Fibroblast of skin of left quadriceps (primary cell): ENCODE measurements at places on chromosomes 5 and 9.
A peak's percentile ranks its signal among the peaks of the same experiment; 100 is the strongest.

DNA sequence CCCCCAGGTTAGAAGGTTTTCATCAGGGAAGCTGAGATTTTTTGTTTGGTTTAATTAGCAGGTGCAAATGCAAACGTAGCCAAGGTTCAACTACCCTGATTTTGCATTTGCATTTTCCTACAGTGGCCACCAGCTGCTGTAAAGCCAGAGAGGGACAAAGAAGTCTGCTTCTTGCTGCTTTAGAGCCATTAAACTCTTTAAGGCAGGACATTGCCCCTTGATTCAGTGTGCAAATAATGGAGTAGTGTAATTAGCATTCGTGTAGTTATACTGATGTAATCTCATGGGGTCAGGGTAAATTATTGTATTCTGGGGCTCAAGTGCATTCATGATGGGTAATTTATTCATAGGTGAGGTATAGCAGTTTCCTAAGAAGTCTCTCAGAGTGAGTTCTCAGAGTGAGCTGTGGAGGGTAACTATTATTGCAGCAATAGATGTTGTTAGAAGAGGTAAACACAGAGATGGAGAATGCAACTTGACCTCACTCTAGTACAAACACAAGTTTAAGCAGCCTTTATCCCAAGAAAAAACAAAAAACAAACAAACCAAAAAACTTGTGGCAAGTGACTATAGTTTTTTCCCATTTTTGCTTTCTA is 526.5 kb downstream of the KIF4B start:
- DNase-seq, result no peak

DNA sequence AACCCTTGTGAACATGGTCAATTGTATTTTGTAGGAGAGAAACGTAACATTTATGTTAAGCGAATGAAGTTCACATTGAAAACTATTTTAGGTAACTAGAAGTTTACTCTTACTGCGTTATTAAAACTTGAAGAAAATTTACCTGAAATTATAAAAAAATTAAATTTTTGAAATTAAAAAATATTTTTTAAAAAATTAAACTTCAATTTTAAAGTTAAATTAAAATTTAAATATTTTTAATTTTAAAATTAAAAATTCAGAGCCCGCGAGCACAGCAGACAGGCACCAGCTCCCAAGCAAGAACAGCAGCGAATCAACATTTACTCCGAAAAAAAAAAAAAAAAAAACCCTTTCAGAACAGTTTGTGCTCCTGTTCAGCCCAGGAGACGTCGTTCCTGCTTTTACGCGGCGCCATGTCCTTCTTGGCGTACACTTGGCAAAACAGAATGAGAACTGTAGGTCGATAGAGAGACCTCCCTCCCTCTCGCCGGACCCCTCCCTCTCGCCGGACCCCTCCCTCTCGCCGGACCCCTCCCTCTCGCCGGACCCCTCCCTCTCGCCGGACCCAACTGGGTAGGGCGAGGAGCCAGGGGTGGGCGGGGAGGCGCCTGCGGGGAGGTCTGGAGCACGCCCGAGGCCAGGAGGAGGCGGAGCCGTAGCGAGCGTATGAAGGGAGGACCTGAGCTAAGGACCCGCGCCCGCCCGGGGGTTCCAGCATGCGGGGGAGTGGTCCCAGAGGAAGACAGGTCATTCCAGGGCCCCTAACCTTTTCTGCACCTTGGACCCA is 235.8 kb downstream of the ROR2 start:
- DNase-seq, result no peak

GRCh38 chr5:113524927-113525326 is 11.4 kb downstream of the YTHDC2 start:
- DNase-seq, result no peak

DNA sequence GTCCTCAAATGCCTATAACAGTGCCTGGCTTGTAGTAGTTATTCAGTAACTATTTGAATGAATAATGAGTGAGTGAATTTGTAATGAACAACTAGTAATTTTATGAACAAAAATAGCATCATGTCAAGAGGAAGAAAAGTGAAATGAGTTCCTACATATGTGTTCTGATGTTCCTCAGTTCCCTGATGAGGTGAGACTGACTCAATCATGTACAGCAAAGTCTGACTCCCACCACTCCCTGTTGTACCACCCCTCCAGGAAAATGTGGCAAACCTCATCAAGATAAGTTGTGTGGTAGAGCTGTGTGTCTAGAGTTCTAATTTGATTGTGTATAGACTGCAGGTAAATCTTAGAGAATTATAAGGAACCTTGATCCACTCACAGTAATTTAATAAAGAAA is 201.6 kb downstream of the GOLPH3 start:
- no peak for DNase-seq

- DNase-seq, result no peak
These were observed 250.1 kb upstream of the TRPC7 start for GRCh38 chr5:136615251-136616119.

- DNase-seq, result no peak
These were observed 48.4 kb downstream of the F2R start for GRCh38 chr5:76764374-76764773.

- no peak for DNase-seq
These were observed 380.5 kb downstream of the RAB3C start for GRCh38 chr5:58963361-58963760.

- DNase-seq, result no peak
These were observed 16.7 kb downstream of the TGFBR1 start for GRCh38 chr9:99121604-99122003.

GRCh38 chr5:113487781-113488644 is at the start of gene MCC:
MCC (minus strand) TSS chr5:113488453.
- DNase-seq, result peak; percentile 81

DNA sequence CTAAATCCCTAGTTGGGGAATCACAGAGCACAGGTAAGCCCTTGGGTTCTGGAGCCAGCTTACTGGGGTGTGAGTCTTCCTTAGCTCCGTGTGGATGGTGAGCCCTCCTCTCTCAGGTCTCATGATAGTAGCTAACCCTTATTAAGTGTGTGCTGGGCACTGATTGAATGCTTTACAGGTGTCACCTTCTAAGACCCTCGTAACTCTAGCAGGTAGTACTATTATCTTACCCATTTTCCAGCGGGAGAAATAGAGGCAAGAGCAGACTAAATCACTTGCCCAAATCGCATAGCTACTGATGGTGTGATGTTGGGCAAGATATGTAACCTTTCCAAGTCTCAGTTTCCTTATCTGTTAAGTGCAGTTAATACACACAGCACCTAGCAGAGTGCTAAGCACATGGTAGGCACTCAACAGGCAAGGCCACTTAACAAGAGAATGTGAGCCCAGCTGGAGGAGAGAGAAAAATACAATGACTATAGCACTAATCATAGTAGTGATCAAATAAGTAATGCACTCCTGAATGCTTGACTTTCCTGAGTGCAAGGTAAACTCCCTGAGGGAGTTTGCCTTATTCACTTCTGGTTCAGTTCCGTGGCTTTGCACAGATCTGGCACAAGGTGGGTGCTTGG is at the start of gene DCANP1:
DCANP1 (minus strand) TSS at position 51 of the 632 bp plus-strand sequence. CDS start 240 bp downstream, outside the sequence.
- DNase-seq, result no peak

DNA sequence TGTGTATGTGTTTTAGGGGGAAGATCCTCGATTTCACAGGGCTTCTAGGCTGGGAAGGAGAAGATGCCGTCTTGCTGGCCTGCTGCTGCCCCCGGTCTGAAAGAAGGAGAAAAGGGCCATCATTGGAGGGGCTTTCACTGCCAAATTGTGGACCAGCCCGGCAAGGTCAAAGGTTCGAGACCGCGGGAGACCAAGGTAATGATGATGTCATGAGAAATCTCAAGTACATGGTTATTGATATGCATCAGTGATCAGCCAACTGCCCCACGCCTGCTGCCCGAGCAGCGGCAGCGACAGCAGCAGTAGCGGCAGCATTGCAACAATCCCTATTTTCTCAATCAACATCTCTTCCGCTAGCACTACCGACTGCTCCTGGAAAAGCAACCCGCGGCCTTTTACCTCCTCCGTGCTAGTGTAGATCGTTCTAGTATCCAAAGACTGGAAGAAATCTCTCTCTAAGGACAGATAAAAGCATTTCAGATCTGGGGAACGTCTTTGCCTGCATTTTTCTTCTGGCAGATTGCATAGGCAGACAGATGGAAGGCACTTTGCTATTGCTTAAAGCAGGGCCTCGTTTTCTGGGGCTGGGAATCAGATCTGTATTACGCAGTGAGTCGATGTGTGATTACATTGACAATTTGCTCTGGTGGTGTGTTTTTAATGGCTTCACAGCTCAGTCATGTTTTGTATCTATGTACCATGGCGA is 215.3 kb downstream of the MEF2C start:
- no peak for DNase-seq

DNA sequence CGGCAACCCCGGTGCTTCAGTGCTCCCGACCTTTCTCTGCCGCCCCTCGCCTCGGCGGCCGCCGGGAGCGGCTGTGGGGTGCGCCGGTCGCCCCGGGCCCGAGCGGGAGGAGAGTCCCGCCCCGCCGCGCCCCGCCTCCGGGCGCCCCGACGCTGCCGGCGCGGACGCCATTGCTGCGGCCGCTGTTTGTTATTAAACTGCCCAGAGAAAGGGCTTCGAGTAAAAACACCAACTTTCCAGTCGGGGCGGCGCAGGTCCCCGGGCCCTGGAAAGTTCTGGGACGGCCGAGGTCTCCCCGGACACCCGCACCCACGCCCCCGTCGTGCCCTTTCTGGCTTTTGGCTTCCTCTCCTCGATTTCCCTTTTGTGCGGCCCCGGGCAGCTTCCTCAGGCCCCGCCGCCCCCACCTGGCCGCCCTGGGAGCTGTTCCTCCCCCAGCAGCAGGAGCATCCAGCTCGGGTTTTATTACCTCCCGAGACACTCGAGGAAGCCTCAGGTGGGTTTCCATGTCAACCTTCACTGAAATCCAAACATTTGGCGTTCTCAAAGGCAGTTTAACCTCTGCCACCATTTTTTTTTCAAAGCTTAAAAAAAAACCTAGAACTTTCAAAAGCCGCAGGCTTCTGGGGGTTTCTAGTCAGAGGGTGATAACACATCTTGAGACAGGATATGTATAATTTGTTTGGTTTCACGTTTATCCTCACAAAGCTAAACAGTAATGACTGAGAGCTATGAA is 334.4 kb downstream of the CWC27 start:
- no peak for DNase-seq

DNA sequence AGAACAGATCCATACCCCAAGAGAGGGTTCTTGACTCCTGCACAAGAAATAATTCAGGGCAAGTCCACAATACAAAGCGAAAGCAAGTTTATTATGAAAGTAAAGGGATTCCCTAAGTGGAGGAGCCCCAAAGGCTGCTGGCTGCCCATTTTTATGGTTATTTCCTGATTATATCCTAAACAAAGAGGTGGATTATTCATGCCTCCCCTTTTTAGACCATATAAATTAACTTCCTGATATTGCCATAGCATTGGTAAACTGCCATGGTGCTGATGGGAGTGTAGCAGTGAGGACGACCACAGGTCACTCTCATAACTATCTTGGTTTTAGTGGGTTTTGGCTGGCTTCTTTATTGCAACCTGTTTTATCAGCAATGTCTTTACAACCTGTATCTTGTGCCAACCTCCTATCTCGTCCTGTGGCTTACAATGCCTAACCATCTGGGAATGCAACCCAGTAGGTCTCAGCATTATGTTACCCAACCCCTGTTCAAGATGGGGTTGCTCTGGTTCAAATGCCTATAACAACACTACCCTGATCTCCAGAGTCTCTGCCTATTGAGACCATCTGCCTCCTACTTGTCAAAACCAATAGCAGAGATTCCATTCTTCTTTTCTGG is 154.4 kb upstream of the GRAMD2B start:
- no peak for DNase-seq

- no peak for DNase-seq
These were observed 7.8 kb upstream of the RXRA start for GRCh38 chr9:134318481-134318891.

DNA sequence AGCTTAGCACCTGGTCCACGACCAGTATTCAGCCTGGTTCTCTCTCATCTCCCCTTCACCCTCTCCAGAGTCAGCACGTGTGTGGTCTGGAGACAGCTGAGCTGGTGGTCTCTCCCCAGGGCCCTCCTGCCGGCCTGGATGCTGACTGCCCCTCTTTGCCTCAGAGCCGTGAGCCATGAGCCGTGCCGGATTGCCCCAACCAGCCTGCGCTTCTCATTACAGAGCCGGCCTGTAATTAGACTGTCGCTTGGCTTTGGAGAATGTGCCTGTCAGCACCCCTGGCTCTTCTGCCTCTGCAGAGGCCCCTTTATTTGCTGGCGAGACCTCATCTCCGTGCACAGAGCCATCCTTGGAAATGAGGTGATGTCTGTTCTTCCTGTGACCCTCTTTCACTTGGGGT is 118.7 kb upstream of the BOD1 start:
- no peak for DNase-seq

- peak; percentile 73 for DNase-seq
These were observed 7.2 kb upstream of the RPL26L1 start for GRCh38 chr5:172952034-172952511.

DNA sequence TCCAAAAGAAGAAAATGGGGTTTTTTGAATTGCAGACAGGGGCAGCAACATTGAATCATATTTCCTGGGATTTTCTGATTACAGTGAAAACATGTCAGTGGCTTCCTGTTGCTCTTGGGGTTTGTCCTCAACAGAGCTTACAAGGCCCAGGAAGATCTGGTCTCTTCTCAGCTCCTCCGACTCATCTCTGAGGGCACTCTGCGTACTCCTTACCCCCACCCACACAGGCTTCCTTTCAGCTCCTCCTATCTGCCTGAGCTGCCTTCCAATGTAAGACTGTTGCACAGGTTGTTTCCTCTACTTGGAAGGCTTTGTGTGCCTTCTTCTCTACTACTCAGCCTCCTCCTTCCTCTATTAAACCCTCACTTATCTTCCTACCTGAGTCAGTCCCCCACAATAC is 245.1 kb upstream of the MEF2C start:
- DNase-seq, result no peak

GRCh38 chr5:103098993-103099392 is 20.9 kb downstream of the GIN1 start:
- no peak for DNase-seq

GRCh38 chr5:73513996-73514395 is 15.8 kb downstream of the BTF3 start:
- no peak for DNase-seq

DNA sequence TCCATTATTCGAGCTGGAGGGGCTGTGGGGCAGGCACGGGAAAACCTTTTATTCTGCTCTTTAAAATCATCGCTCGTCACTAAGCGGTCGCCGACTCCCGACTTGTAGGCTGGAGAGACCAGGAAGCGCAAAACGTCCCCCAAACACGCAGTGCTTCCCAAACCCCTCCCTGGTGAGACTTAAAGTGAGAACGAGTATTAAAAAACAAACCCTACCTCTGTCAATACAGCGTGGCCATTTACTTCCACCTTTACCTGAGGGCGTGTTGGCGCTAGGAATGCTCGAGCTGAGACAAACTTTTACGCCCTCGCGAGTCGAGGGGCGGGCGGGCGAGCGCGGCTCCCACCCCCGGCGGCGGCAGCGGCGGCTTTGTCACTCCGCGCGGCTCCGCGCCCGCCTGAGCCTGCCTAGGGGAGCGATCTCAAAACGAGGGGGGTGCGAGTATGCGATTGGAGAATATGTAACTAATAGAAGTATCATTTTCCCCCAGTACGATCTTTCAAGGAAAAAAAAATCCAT is at the start of gene NR2F1-AS1:
NR2F1-AS1 (minus strand) TSS at position 293 of the 519 bp plus-strand sequence.
- no peak for DNase-seq

DNA sequence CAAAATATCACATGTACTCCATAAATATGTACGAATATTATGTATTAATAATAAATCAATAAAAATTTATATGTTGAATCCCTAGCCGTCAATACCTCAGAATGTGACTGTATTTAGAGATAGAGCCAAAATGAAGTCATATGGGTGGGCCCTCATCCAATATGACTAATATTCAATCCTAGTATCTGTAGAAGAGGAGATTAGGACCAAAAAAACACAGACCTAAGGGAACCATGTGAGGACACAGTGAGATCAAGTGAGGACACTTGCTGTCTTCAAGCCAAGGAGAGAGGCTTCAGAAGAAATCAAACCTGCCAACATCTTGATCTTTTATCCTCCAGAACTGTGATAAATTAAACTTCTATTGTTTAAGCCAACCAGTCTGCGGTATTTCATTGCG is 3.7 kb upstream of the AMACR start:
- DNase-seq, result no peak
